ENCODE measurements at places on chromosomes 3 and 15.

DNA sequence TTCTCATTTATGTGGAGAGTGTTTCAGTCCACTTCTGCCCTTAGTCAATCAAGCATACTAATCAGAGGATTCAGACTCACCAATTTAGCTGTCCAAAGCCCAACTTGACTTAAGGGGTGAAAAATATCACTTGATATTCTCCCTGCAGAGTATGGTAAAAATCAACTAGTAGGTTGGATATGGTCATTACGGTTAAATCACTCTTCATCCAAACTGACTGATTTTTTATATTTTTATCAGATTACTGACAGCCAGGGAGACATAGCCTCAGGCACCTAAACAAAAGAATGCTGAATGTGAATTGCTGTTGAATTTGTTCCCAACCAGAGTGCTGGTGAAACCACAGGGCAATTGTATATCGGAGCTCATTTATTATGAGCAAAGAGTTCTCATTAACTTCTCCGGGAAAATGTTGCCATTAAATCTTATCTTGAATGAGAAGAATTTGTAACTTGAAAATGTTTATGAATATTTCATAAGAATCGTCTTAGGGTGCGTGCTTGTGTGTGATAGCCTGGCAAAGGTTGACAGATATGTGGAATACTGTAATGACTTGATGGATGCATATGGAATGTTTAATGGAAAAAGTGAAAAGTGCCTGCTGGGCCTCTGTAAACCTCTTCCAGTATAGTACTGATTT is 411.2 kb downstream of the NAALADL2 start:
- DNase-seq = no peak

GRCh38 chr3:132079147-132079546 is 44.3 kb upstream of the CPNE4 start:
- no peak for DNase-seq

DNA sequence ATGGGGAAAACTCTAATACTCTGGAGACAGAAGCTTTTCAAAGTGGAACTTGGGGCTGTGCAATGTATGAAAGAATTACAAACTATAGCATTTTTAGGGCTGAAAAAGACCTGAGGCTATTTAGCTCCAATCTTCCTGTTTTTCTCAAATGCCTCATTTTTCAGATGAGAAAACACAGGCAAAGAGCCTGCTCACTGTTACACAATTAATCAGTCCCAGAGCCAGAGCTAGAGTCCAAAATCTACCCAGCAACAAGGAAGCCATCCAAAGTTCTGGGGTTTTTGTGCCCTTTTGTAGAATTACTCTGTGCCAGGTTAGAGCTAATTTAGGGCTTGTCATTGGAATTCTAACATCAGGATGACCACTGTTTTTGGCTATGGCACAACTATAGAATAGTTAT is 45.5 kb downstream of the GPR149 start:
- DNase-seq = no peak

- no peak for DNase-seq
These were observed 21.9 kb upstream of the TIMP4 start for GRCh38 chr3:12180631-12181030.

- no peak for DNase-seq
These were observed 1090.2 kb downstream of the FHIT start for GRCh38 chr3:60160822-60161748.

- no peak for DNase-seq
These were observed 94.9 kb upstream of the ATP2B2 start for GRCh38 chr3:10600296-10600714.

- no peak for DNase-seq
These were observed 40.5 kb downstream of the KLF13 start for GRCh38 chr15:31367021-31367729.

GRCh38 chr15:30933293-30933692 is 29.6 kb downstream of the FAN1 start:
- no peak for DNase-seq

DNA sequence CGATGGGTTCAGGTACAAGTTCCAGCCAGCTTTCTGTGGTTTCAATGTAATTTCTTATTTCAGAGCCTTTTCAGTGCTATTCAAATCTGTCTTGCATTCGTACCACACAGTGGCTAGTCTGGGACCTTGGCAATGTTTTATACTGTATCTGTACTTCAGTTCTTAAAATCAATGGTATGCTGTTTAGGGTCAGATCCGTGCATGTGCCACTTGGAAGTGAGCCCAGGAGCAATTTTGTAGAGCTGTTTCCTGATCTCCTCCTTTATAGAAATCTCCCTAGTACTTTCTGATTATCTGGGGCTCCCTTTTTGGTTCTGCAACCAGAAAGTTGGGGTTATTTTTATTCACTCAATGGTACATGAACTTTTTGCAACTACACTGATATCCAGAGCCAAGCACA is 59.5 kb upstream of the NDUFB4 start:
- no peak for DNase-seq

GRCh38 chr3:38587548-38588131 is 61.8 kb downstream of the SCN5A start:
- DNase-seq = no peak

GRCh38 chr3:76470285-76470684 is 569.6 kb upstream of the ROBO2 start:
- no peak for DNase-seq

GRCh38 chr3:195060531-195061291 is 210.2 kb downstream of the XXYLT1 start:
- no peak for DNase-seq

GRCh38 chr15:98802187-98802586 is 153.8 kb downstream of the IGF1R start:
- no peak for DNase-seq

- DNase-seq = no peak
These were observed 225.1 kb upstream of the CHRNA7 start for GRCh38 chr15:31805090-31805662.

- no peak for DNase-seq
These were observed 78.4 kb downstream of the PLSCR2 start for GRCh38 chr3:146390957-146391356.

DNA sequence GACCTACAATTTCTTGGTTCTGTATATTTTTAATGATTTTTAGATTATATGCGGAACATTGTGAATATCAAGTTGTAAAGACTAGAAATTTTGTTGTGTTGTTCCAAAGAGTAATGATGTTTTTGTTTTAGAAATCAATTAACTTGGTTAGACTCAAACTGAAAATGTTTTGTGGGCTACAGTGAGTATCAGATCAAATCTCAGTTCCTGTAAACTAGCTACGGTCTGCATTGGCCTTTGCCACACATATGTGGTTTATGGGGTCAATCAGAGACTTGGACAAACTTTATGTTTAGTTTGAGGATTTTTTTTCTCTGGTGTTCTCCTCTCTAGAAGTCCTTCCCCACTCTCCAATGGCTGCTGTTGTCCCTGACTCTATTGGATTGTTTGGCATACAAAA is 308.0 kb upstream of the THRB start:
- DNase-seq = no peak

- peak; percentile 44 for DNase-seq
These were observed 535 bp downstream of the MCTP2 start for GRCh38 chr15:94231723-94232468.

GRCh38 chr3:117035745-117036144 is 326.2 kb downstream of the TUSC7 start:
- DNase-seq = no peak

DNA sequence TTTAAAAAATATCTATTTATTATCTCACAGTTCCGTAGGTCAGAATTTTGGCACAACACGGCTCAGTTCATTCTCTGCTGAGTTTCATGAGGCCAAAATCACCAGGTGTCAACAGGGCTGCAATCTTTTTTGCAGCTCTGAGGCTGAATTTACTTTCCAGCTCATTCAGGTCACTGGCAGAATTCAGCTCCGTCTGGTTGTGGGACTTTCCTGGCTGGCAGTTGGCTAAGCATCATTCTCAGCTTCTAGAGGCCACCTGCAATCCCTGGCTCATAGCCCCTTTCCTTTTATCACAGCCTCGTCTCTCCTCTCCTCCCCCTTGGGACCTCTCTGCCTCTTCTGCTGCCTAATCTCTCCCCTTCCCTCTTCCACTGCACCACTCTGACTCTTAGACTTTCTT is 174.0 kb upstream of the WNT5A start:
- no peak for DNase-seq

DNA sequence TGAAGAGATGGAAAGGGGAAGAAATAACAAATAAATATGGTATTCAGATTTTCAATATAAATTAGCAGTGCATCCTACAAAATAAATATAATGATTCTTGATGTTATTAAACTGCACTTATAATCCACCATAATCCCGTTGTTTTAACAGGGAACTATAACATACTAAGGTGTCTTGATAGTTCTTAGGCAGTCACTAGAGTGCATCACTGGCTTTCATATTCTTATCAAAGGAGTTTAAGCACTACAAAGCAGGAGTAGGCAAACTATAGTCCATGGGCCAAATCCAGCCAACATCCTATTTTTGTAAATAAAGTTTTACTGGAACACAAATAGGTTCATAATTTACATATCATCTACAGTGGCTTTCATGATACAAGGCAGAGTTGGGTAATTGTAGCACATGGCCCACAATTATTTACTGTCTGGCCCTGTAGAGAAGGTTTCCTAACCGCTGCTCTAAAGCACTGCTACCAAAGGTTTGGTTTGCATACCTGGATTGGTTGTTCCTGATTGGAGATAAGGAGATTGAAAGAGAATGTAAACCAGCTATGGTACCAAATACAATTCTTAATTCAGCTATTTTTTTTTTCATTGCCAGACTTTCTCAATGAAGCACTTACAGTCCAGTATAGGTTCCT is 104.3 kb downstream of the ZNF280D start:
- no peak for DNase-seq

- no peak for DNase-seq
These were observed 36.7 kb downstream of the CCDC12 start for GRCh38 chr3:46939578-46940445.

- DNase-seq = no peak
These were observed 21.4 kb upstream of the ABHD17C start for GRCh38 chr15:80673561-80674244.

DNA sequence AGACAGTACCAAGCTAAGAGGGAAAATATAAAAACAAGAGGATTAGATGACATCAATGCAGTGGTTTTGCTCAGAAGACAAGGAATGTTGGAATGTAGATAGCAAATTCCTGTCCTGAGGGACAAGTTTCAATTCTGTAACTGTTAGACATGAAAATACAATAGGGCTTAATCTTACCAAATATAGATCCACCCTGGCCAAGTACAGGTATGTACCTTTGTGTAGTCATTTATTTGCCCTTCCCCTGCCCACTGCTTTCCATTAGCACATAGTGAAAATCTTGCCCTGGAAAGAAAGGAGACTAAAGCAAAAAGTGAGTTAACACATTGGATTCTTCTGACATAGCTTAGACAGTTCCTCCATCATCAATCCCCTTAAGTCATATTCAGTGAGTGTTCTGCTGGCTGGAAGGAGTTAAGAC is 389.0 kb upstream of the THBS1 start:
- no peak for DNase-seq

- DNase-seq = no peak
These were observed 6.1 kb downstream of the WNT7A start for GRCh38 chr3:13873818-13874217.

GRCh38 chr3:12752809-12753208 is 6.2 kb downstream of the TMEM40 start:
- no peak for DNase-seq

DNA sequence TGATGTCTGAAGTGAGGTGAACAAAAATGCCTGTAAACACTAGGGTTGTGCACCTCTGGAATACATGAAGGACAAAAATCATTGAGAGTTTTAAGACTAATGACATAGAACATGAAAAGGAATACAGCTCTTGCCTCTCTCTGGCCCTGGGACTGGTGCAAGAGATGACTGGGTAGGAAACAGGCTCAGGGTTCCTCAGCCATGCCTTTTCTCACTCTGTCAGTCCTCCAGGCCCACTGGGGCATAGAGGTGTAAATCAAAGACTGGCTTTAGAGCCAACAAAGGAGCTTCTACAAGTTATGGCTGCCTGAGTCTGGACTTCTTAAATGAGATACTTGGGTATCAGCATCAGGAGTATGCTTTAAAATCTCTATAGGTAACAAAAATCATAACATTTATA is 554.7 kb upstream of the KCNMB2 start:
- DNase-seq = no peak

DNA sequence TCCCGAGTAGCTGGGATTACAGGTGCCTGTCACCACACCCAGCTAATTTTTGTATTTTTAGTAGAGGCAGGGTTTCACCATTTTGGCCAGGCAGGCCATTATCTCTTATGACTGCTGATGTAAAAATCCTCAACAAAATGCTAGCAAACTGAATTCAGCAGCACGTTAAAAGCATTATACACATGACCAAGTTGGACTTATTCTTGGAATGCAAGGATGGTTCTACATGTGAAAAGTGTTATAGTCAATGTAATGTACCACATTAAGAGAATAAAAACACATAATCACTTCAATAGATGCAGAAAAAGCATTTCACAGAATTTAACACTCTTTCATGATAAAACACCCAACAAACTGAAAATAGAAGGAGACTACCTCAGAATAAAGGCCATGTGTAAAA is 20.2 kb downstream of the RNF13 start:
- no peak for DNase-seq

GRCh38 chr3:51955175-51955892 is at the start of gene GPR62:
Gene GPR62 (plus strand): TSS chr3:51955381. CDS start chr3:51955653, 272 bp downstream.
- DNase-seq = no peak

GRCh38 chr3:192929146-192929545 is 11.5 kb upstream of the MB21D2 start:
- DNase-seq = no peak

- DNase-seq = no peak
These were observed 16.6 kb downstream of the CCDC33 start for GRCh38 chr15:74252721-74253120.

GRCh38 chr3:1616744-1617143 is 481.9 kb upstream of the CNTN4 start:
- DNase-seq = no peak

GRCh38 chr3:18900994-18901393 is 247.3 kb upstream of the KCNH8 start:
- DNase-seq = peak; percentile 34

DNA sequence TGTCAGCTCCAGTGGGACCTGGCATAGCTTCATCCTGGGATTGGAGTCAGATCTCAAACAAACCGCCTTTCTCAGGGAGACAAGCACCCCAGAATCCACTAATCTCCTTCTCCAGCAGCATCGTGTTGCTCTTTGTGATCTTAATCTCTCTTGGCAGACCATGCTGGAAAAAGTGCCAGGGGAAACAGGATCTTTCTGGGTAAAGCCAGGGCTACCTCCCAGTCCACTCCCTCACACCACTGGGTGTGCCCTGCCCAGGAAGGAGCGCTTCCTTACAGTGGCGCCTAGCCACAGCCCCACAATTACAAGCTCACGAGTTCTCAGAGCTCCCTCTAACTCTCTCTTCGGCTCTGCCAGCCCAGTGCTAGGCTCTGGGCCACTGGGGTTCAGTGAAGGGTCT is 32.2 kb downstream of the RPLP1 start:
- DNase-seq = no peak

DNA sequence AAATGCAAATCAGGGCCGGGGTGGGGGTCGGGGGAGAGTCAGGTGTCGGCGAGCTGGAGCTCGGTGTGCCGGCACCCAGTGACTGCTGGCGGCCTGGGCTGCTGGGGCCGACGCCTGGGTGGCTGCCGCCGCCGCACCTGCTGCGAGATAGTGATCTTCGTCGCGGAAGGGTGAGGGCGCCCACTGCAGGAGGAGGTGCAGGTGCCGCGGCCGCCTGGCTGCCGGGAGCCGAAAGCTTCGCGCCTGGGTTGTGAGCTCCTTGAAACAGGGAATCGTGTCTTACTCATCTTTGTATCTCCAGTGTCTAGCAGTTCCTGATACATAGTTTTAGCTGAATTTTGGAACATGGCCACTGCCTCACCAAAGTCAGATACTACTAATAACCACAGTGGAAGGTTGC is 64.0 kb upstream of the CPOX start:
- DNase-seq = no peak

All from KBM-7 (cell line).